Stimulated activated naive CD4-positive, alpha-beta T cell treated with Interleukin-2 at 50 U/mL for 16 hours (primary cell): ENCODE measurements at places on chromosomes 12 and 14.
A peak's percentile ranks its signal among the peaks of the same experiment; 100 is the strongest.

DNA sequence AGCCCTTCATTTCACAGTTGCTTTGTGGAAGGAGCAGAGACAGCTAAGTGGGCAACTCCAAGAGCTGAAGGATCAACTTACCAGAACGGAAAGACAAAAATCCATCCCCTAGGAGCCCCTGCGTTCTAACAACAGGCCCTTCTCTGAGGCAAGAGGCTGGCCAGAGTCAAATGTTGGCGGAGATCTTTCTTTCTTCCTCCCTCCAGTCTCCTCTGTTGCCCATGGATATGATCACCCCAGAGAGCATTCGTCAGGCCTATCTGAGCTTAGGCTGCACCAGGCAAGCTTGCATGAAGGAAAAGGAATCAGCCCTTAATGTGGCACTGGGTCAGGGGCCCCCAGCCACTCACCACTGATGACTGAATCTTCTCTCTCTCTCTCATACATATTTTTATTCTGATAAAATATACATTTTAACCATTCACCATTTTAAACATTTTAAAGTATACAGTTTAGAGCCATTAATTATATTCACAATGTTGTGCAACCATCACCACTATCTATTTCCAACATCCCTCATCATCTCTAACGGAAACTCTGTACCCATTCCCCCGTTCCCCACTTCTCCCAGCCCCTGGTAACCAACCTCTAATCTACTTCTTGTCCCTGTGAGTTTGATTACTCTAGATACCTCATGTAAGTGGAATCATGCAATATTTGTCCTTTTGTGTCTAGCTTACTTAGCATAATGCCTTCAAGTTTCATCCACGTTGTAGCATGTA lies 52.9 kb upstream of the CCND2 start:
- no peak for DNase-seq

- DNase-seq: no peak
These were observed 15.5 kb downstream of the UBC start for GRCh38 chr12:124898923-124899294.

DNA sequence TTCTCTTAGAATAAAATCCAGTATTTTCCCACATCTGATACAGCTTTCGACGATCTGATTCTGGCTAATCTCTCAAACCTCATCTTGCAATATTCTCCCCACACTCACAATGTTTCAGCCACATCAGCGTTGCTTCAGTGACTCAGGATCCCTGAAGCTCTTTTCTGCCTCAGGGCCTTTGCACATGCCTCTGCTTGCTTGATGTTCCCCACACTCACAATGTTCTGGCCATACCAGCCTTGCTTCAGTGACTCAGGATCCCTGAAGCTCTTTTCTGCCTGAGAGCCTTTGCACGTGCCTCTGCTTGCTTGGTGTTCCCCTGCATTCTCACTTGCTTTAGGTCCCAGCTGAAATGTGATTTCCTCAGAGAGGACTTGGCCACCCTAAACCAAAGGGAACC lies 2.6 kb downstream of the C12orf42 start:
- DNase-seq: no peak

GRCh38 chr12:58870595-58870994 lies 49.7 kb downstream of the LRIG3 start:
- DNase-seq: no peak

DNA sequence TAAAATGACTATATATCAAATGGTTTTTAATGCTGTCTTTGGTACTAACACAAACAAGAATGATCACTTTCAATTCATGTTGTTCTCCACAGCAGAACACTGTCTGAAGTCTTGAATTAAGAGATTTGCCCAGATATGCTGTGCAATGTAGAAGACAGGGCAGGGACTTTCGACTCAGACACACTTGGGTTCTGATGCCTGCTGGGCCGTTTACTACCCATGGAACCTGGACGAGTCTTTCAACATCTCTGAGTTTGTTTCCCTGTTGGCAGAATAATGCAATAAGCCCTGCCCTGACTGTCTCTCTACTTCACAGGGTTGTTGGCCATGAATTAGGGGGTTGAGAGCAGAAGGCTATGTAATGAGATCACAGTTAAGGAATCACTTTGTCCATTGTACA lies 162.6 kb upstream of the TMPO start:
- DNase-seq: no peak

DNA sequence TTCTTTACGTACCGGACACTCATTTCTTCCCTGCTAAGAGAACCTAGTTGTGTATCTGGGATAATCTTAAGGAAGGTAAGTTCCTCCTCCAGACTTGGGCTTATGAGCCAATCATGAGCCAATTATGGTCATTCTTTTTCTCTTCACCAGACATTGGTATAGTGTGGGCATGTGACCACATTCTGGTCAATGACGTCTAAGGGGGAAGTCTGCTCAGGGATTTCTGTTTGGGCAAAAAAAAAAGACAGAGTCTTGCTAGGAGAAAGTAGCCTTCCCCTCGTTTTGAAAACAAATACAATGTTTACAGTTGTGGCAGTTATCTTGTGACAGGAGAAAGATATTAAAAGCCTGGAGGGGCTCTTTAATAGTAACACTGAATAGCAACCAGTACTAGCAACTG lies 20.1 kb upstream of the PLXNC1 start:
- no peak for DNase-seq

GRCh38 chr12:20438299-20438779 lies 70.0 kb downstream of the PDE3A start:
- DNase-seq: no peak

- no peak for DNase-seq
These were observed 71.3 kb downstream of the CHGA start for GRCh38 chr14:92994131-92994676.

- no peak for DNase-seq
These were observed 74.5 kb downstream of the TMCC3 start for GRCh38 chr12:94575645-94576403.

DNA sequence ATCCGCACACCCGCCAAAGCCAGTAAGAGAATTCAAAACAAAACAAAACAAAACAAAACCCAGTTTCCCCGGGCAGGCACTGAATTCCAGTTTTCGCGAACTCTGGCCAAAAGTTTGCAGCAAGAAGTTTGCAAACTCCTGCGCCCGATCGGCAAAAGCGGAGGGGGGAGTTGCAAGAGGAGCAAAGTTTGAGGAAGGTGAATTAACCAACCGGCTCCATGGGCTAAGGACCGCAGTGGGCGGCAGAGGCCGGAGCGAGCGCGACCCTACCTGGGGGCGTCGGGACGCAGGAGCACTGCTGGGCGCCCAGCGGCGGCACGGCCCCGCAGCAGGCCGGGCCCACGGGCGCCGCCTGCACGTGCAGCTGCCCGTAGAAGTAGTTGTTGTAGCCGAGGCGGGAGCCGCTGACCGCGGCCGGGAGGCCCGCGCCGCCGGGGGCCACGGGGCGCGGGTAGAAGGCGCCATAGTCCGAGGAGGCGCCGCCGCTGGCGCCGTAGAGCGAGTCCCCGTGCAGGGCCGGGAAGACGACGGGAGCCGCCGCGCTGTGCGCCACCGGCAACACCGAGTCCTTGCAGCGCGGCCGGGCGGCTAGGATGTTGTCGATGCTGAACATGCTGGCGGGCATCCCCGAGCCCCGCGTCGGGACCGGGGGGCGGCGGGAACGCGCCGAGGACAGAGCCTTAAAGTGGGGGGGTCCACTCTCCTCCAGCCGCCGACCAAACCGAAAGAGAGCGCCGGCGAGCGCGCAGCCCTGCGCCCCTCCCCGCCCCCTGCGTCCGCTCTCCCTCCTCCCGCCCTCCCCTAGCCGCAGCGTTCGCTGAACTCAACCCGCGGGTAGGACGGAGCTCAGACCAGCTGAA lies at the start of gene GSC:
TSS of gene GSC (minus strand) at position 723 of the 860 bp plus-strand sequence. CDS start at position 625, 98 bp downstream.
- no peak for DNase-seq

GRCh38 chr14:70472253-70473159 lies 20.5 kb downstream of the ADAM21 start:
- DNase-seq: no peak

- DNase-seq: no peak
These were observed 163.5 kb downstream of the KITLG start for GRCh38 chr12:88416786-88417185.

DNA sequence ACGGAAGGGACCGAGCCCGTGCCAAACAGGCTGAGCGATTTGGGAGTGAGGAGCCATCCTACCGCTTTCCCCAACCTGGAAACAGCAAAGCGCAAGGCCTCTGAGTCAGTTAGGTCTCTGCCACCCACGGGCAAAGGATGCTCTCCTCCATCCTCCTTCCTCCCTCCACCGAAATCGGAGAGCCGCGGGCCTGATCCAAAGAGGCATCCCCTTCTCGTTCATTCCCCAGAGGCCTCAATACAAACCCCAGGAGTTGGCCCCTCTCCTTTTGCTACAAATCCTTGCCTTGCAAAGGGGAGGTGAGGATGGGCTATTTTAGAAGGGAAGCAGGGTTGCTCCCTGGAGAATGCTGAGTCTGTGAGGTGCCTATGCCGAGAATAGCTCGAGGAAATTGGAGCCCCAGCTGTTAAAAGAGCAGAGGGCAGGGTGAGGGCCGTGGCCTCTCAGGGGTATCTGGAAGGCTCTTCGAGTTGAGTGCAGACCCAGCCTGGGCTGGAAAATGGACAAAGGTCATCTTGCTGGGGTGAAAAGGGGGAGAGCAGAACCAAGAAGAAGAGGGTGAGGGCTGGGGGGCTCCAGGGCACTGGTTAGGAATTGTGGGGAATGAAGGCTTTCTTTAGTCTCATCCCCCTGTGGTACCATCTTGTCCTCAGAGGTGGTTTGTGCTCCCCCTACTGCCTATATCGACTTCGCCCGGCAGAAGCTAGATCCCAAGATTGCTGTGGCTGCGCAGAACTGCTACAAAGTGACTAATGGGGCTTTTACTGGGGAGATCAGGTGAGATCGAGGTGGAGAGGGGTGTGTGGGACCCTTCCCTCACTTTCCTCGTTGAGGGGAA lies 1.1 kb downstream of the TPI1 start:
- peak; percentile 44 for DNase-seq

GRCh38 chr14:60777856-60778578 lies 43.5 kb downstream of the MNAT1 start:
- no peak for DNase-seq

DNA sequence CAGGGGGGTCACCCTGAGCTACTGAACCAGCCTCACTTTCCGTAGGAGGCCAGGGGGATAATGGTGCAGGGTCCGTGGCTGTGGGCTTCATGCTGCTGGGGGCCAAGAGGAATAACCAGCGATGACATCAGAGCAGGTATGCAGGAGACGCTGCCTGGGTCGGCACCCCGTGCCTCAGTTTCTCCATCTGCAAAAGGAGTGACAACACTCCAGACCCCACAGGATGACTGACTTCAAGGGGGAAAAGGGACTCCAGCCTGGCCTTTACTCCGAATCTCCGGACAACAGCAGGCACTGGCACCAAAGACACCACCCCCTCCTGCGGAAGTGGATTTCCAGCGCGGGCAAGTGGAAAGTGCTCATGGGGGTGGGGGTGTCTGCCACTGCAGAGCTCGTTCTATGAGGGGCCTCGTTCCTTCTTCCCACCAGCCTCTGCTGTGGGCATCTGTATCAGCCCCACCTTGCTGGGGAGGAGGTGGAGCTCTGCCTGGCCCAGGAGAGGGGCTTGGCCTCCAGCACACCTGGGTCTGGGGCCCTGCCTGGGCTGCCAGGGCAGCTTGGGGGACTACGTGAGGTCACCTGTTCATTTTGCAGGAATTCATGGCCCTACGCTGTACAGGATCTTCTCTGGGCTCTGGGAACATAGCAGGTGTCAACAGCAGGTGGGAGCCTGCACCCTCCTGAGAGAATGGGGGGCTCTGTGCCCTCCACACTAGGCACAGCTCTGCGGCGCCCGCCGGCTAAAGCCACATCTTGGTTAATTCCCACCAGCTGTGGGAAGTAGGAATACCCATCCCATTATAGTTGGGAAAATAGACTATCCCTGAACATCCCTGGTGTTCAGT lies 216.6 kb upstream of the C14orf180 start:
- DNase-seq: no peak

GRCh38 chr14:58633831-58634230 lies 3.9 kb upstream of the DACT1 start:
- DNase-seq: no peak

DNA sequence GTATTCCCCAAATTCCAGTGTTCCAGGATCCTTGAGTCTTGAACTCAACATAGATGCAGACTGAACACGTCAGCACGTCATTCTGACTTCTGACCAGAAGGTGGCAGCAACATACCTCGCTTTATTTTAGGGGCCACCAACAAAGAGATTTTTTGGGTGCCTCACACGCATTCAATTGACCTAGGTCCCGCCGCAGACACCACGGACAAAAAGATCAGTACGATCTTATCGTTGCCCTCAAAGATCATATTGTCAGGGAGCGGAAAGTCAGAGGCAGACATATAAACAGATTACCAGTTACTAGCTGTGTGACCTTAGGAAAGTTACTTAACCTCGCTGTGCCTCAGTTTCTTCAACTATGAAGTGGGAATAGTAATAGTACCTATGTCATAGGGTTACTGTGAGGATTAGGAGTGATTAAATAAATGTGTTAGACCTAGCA lies 6.5 kb upstream of the PRPH start:
- DNase-seq: peak; percentile 50

GRCh38 chr14:101365329-101366158 lies 195.8 kb upstream of the DIO3 start:
- no peak for DNase-seq

DNA sequence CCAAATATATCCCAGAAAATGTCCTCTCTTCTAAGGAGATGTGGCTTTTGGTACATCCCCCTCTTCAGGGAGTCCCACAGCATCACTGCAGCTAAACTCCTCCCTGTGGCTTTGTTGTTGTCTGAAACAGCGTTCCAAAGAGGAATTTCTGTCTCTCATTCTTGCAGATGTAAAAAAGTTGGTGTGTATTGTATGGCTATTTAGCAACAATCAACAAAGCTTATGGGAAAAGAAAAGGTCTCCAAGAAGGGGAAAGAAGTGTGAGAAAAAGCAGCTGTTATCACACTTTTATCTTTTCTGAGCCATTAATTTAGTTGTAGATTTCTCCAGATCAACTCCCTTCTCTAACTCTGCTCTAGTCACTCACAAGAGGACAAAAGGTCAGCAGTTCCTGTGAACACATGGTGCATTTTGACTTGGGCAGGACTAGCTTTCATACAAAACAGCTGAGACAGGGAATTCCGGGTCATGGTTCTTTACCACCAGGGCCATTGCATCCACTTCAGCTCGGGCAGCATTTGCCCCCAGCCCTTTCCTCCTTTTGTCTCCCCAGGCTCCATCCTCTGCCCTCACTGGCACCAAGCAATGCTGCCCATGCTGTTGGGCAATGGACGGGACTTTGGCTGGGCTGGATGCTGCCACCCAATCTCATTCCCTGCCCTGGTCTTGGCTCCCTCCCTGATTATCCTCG lies 184.7 kb downstream of the TMX1 start:
- DNase-seq: no peak

GRCh38 chr14:101198398-101199027 lies 295.0 kb upstream of the RTL1 start:
- DNase-seq: no peak

DNA sequence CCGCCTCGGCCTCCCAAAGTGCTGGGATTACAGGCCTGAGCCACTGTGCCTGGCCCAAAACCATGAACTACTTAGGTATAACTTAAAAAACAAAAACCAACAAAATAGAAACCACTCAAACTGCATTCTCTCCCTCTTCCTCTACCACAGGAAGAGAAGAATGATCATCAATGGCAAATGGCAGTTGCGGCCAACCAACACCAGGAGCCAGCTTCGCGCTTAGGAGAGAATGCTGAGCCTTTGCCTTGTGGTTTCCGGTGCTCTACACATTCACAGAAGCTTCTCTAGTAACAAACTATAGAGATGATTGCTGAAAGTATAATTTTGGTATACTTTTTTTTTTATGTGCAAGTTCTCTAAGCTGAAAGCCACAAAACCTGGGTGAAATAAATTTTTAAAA lies 17.1 kb downstream of the CATSPERB start:
- no peak for DNase-seq
